Dermis blood vessel endothelial cell (primary cell): ENCODE measurements at places on chromosomes 7 and 10. TPM values are rescaled to one million over a fixed set of nuclear protein-coding genes. Genes with fewer than 3 reads are reported as not detected.

SH2D4B gene
- total RNA-seq, result 0.05 and 0.34 TPM in 2 replicates

PDZD7 gene
- 0.34 and 0.88 TPM in 2 replicates for total RNA-seq

ANKRD61 gene
- 0.14 TPM in 1 of 2 replicates, not detected in the other for total RNA-seq

SKAP2 gene
- 16.0 and 28.9 TPM in 2 replicates for total RNA-seq

CYTH3 gene
- total RNA-seq, result 18.0 and 20.1 TPM in 2 replicates

TMEM270 gene
- not detected in 2 replicates for total RNA-seq

INHBA gene
- 0.60 and 1.0 TPM in 2 replicates for total RNA-seq

EN2 gene
- not detected in 2 replicates for total RNA-seq

PRSS37 gene
- not detected in 2 replicates for total RNA-seq

SCART1 gene
- total RNA-seq, result 0.28 and 1.4 TPM in 2 replicates

NANOS1 gene
- total RNA-seq, result 0.09 and 0.17 TPM in 2 replicates

KAZALD1 gene
- 0.17 and 0.51 TPM in 2 replicates for total RNA-seq

POLR2J2 gene
- total RNA-seq, result 2.5 and 5.4 TPM in 2 replicates

ANKRD7 gene
- 0.51 TPM in 1 of 2 replicates, not detected in the other for total RNA-seq

PRF1 gene
- not detected in 2 replicates for total RNA-seq

TSPAN12 gene
- 74.5 and 83.4 TPM in 2 replicates for total RNA-seq

ZCWPW1 gene
- total RNA-seq, result 0.51 and 0.98 TPM in 2 replicates

TRIM50 gene
- under 0.01 TPM in 1 of 2 replicates, not detected in the other for total RNA-seq

ZNF425 gene
- 3.5 and 3.9 TPM in 2 replicates for total RNA-seq

NHLRC2 gene
- 15.8 and 22.6 TPM in 2 replicates for total RNA-seq

ELMO1 gene
- 68.5 and 109 TPM in 2 replicates for total RNA-seq

FAM25A gene
- not detected in 2 replicates for total RNA-seq

TFPI2 gene
- total RNA-seq, result 112 and 152 TPM in 2 replicates

ZNF655 gene
- 10.0 and 10.9 TPM in 2 replicates for total RNA-seq

PNLIP gene
- not detected in 2 replicates for total RNA-seq

FFAR4 gene
- not detected in 2 replicates for total RNA-seq

LRRC4 gene
- 1.0 and 1.2 TPM in 2 replicates for total RNA-seq

GJC3 gene
- total RNA-seq, result 0.42 and 0.51 TPM in 2 replicates

INA gene
- total RNA-seq, result 0.14 TPM in 1 of 2 replicates, not detected in the other

FBH1 gene
- total RNA-seq, result 127 and 145 TPM in 2 replicates

LGI1 gene
- not detected in 2 replicates for total RNA-seq

ECHS1 gene
- 91.0 and 95.4 TPM in 2 replicates for total RNA-seq

NKX1-2 gene
- not detected in 2 replicates for total RNA-seq

ADAM8 gene
- 0.14 and 0.68 TPM in 2 replicates for total RNA-seq

CYP3A7 gene
- not detected in 2 replicates for total RNA-seq

CHRM2 gene
- total RNA-seq, result not detected in 2 replicates

TRIM4 gene
- total RNA-seq, result 29.6 and 30.9 TPM in 2 replicates
